MM.1S (cell line): ENCODE measurements at places on chromosomes 5 and 9.

DNA sequence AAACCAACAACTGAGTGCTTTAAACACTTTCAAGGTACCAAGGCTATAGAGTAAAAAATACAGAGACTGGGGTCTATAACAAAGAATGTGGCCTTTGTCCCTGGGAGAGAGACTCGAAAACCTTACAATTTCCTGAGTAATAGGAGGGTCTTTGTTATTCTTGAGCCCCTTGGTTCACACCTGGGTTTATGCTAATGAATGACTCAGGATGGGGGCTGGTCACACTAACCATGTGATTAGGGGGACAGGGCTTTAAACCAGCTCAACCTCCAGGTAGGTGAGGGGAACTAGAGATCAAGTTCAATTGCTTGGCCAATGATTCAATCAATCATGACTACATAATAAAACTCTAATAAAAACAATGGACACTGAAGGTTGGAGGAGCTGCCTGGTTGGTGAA lies 50.2 kb downstream of the PLPP1 start:
- DNase-seq, result no peak
- H3K4me1 ChIP-seq, result no peaks in the 10 kb centered on the region
- no peak overlapping the region for H3K27ac ChIP-seq
- no peaks in the 10 kb centered on the region for H3K36me3 ChIP-seq
- no peak overlapping the region for H3K4me3 ChIP-seq

DNA sequence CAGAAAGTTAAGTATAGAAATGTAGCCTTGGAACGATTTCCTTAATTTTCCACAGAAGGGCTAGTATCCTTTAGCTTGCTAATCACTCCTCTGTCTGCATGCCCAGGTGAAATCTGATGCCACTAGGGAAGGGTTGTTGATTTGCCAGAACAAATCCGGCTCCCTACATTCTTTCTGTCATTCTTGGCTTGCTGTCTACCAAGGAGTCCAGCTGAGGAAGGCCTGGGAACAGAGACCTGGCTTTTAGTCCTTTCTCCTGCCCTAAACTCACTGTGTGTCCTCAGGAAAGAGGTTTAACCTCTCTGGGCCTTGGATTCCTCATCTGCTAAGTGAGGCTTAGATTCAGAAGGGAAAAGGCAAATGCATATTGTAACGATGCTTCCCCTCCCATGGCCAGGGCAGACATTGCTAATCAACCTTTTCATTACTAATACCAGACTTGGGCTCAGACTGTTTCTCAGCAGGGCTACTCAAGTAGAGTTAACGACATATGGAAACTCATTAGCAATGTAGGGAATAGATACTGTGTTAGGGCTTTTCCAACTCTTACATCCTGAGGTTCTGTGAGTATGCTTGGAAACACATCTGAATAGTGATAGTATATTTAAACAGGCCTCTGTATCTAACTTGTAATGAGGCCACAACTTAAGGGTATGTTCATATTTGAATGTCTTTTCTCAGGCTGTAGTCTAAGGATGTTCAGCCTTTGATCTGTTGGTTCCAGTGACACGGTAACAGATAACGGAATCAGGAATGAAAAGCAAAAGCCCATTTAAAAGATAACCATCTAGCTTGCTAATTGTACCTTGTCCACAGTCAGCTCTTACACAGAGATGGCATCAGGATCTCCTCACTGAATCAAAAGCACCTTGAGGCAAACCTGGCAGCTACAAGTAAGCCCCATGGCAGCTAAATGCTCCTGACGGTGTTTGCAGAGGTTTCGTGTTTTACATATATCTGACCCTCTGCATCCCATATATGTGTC lies 4.1 kb downstream of the GALNT10 start:
- H3K4me3 ChIP-seq, result no peak overlapping the region
- no peak overlapping the region for H3K27ac ChIP-seq
- H3K36me3 ChIP-seq, result no peaks in the 10 kb centered on the region

GRCh38 chr5:439636-440035 lies 3.3 kb upstream of the EXOC3 start:
- H3K27ac ChIP-seq, result no peak overlapping the region
- H3K4me1 ChIP-seq, result peaks cover 24% of the 10 kb centered on the region
- H3K36me3 ChIP-seq, result no peaks in the 10 kb centered on the region
- no peak for DNase-seq

- H3K36me3 ChIP-seq, result no peaks in the 10 kb centered on the region
- H3K4me1 ChIP-seq, result no peaks in the 10 kb centered on the region
- no peak overlapping the region for H3K4me3 ChIP-seq
- no peaks in the 10 kb centered on the region for H3K27me3 ChIP-seq
- peak; percentile 48 for DNase-seq
- H3K27ac ChIP-seq, result no peak overlapping the region
These were observed 12.5 kb downstream of the STC2 start for GRCh38 chr5:173315495-173316338.

- DNase-seq, result no peak
- H3K27ac ChIP-seq, result no peak overlapping the region
- peaks cover 29% of the 10 kb centered on the region for H3K4me1 ChIP-seq
- H3K36me3 ChIP-seq, result no peaks in the 10 kb centered on the region
- H3K27me3 ChIP-seq, result no peaks in the 10 kb centered on the region
These were observed 2.8 kb upstream of the DUSP1 start for GRCh38 chr5:172773481-172774469.

DNA sequence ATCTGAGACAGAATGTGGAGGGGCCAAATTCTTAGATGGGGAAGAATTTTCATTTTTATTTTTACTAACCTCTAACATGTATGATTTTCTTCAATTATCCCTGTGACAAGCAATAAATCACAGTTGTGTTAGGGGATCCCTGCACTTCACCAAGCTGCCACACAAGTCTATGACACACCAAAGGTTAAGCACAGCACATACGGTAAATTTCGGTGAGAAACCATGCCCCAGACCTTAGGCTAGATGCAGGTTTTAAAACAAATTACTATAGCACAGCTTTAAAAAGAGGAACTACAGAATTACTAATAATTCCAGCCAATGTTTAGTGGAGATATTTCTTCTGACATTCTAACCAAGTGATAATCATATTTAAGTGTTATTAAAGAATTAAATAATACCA lies 175.7 kb upstream of the RORB start:
- H3K27me3 ChIP-seq, result no peaks in the 10 kb centered on the region
- no peaks in the 10 kb centered on the region for H3K36me3 ChIP-seq
- DNase-seq, result no peak
- no peak overlapping the region for H3K27ac ChIP-seq

DNA sequence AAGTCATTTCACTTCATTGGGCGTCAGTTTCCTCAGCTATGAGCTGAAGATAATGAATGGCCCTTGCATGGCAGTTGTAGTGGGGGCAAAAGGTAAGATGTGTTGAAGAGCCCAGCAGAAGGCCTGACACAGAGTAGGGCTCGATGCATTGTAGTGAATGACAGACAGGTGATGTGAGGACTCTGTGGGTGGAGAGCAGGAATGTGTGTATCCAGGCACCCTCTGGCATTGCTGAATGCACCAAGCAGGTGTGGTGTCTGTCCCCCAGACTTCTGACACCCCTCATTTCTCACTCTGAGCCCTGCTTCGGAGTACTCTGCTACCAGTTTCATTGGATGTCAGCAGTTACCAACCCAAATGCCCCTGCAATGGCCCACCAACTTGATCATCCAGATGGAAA lies 22.4 kb downstream of the LHX2 start:
- H3K27ac ChIP-seq, result no peak overlapping the region
- DNase-seq, result no peak
- no peaks in the 10 kb centered on the region for H3K36me3 ChIP-seq
- H3K27me3 ChIP-seq, result no peaks in the 10 kb centered on the region

- H3K27ac ChIP-seq, result no peak overlapping the region
- H3K36me3 ChIP-seq, result no peaks in the 10 kb centered on the region
- no peaks in the 10 kb centered on the region for H3K27me3 ChIP-seq
- no peak for DNase-seq
These were observed 95.9 kb downstream of the FBXO4 start for GRCh38 chr5:42020788-42021530.

DNA sequence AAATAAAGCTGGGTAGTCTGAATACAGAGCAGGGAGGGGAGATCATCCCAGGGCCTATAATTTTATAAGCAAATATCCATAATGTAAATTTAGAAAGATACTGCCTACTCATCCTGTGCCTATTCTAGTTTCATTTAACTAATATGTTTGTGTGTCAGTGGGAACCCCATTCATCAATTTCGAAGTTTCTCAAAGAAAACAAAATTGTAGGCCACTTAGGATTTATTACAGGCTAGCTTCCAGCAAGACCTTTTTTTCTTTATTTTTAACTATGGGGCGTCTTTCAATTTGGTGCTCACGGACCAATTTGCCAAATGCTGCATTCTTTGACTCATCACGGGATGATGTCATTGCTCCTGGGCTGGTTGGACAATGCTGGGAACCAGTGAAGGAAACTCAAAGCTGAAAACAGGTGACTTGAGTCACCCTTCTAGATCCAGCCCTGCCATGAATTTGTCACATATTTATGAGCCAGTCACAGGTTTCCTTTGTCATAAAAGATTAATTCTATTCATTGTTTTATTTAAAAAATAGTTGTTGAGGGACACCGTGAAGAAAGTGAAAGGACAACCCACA lies 13.4 kb downstream of the PCSK5 start:
- H3K4me1 ChIP-seq, result no peaks in the 10 kb centered on the region
- no peak for DNase-seq
- H3K27ac ChIP-seq, result no peak overlapping the region
- no peak overlapping the region for H3K4me3 ChIP-seq

GRCh38 chr5:56112526-56113121 lies 117.9 kb upstream of the IL6ST start:
- H3K4me3 ChIP-seq, result no peak overlapping the region
- no peaks in the 10 kb centered on the region for H3K36me3 ChIP-seq
- H3K4me1 ChIP-seq, result no peaks in the 10 kb centered on the region
- DNase-seq, result no peak
- H3K27me3 ChIP-seq, result no peaks in the 10 kb centered on the region

GRCh38 chr5:138252944-138253343 lies 21.5 kb downstream of the GFRA3 start:
- DNase-seq, result no peak
- no peak overlapping the region for H3K4me3 ChIP-seq
- H3K27me3 ChIP-seq, result no peaks in the 10 kb centered on the region
- H3K27ac ChIP-seq, result no peak overlapping the region
- no peaks in the 10 kb centered on the region for H3K4me1 ChIP-seq

DNA sequence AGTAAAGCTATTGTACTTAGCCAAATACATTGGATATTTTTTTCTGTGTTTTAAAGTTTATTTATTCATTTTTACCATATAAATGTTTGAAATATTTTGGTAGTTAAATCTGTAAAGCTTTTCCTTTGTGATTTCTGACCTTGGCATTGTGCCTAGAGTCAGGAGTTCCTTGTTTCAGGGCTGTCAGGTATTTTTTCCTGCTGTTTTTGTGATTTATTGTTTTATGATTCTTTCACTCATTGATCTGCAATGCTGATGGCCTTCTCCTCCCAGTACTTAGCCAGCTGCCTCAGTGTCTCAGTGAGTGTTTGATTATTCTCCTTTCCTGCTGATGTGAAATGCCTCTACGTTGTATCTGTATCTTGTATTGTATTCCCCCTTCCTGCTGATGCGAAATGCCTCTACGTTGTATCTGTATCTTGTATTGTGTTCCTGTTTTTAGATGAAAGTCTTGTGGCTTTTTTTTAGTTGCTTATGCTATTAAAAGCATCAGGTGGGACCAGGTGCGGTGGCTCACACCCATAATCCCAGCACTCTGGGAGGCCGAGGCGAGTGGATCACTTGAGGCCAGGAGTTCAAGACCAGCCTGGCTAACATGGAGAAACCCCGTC lies 61.0 kb downstream of the EHMT1 start:
- peak overlapping the region; percentile 86 for H3K27ac ChIP-seq
- no peaks in the 10 kb centered on the region for H3K36me3 ChIP-seq
- H3K4me3 ChIP-seq, result no peak overlapping the region
- DNase-seq, result peak; percentile 10
- H3K4me1 ChIP-seq, result peaks cover 47% of the 10 kb centered on the region

- H3K4me3 ChIP-seq, result no peak overlapping the region
- H3K36me3 ChIP-seq, result no peaks in the 10 kb centered on the region
- H3K27ac ChIP-seq, result no peak overlapping the region
- no peaks in the 10 kb centered on the region for H3K4me1 ChIP-seq
- no peak for DNase-seq
These were observed 177.2 kb downstream of the GADD45G start for GRCh38 chr9:89781838-89782540.

- peaks cover 3% of the 10 kb centered on the region; the same call in 1 of the 2 replicates for H3K4me1 ChIP-seq
- H3K4me3 ChIP-seq, result no peak overlapping the region
- no peak overlapping the region for H3K27ac ChIP-seq
- no peaks in the 10 kb centered on the region for H3K36me3 ChIP-seq
- H3K27me3 ChIP-seq, result peaks cover 93% of the 10 kb centered on the region
- DNase-seq, result no peak
These were observed 137.6 kb downstream of the MRPL36 start for GRCh38 chr5:1661831-1662558.

DNA sequence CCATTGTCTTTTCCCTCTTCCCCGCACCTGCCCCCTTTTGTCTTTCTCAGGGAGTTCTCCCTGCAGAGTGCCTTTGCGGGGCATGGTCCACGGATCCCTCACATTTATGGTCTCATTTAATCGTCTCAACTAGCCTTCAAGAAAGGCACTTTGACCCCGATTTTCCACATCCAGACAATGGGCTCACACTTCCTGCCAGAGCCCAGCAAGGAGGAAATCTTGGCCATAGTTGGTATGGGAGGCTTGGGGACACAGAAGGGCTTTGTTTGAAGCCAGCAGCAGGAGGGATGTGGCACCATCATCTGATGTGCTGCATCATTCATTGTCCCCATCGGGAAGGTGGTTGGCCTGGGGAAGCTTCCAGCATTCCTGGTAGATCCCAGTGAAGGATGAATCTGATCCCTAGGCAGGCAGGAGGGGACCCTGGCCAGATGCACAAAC lies 24.9 kb downstream of the GSN start:
- DNase-seq, result no peak
- H3K27ac ChIP-seq, result no peak overlapping the region
- H3K4me1 ChIP-seq, result no peaks in the 10 kb centered on the region
- no peaks in the 10 kb centered on the region for H3K36me3 ChIP-seq

GRCh38 chr5:108579236-108579635 lies 168.5 kb upstream of the FER start:
- no peaks in the 10 kb centered on the region for H3K27me3 ChIP-seq
- DNase-seq, result no peak
- no peaks in the 10 kb centered on the region for H3K4me1 ChIP-seq
- H3K27ac ChIP-seq, result no peak overlapping the region
- H3K36me3 ChIP-seq, result no peaks in the 10 kb centered on the region
- H3K4me3 ChIP-seq, result no peak overlapping the region

DNA sequence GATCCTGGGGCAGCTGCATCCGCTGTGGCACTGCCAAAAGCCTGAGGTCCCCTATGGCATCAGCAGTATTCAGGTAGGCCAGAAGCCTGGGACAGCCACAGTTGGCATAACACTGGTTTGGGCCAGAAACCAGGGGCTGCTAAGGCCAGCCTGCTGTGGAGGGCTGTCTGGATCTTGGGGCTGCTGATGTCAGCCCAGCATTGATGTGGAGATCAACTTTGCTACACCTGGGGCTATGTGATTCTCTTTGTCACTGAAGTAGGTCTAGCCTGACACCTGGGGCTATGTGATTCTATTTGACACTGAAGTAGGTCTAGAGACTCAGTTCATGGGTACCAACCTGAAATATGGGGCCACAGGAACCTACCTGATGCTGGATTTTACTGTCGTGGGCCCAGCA lies 411.5 kb downstream of the RASEF start:
- no peaks in the 10 kb centered on the region for H3K36me3 ChIP-seq
- DNase-seq, result no peak
- no peak overlapping the region for H3K4me3 ChIP-seq
- no peaks in the 10 kb centered on the region for H3K27me3 ChIP-seq
- H3K4me1 ChIP-seq, result no peaks in the 10 kb centered on the region
